NCI-H2171 (cell line): ENCODE measurements at places on chromosomes 3 and 15.

- DNase-seq: no peak
Measured at GRCh38 chr15:66827039-66827697, 125.1 kb downstream of the SMAD6 start.

- no peak for DNase-seq
Measured at GRCh38 chr3:27079427-27080257, 289.5 kb downstream of the NEK10 start.

GRCh38 chr15:69469467-69470201 lies 17.0 kb downstream of the RPLP1 start:
- DNase-seq: no peak

DNA sequence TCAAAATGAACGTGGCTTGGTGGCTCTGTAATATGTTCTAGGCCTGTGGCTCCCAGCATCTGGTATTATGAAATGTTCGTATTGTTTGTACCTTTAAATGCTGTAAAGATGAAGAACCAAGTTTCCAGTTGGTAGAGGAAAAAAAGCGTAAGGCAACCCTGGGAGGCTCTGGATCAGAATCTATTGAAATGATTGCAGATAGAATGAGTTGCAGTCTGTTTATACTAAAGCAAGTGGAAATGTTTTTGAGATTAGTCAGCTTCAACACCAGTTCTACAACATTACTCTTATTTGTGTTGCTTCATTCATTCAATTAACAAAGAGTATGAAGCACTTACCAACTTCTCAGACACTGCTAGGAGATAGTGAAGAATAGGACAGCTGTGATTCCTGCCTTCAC lies 5.3 kb downstream of the ARL6IP5 start:
- DNase-seq: no peak

DNA sequence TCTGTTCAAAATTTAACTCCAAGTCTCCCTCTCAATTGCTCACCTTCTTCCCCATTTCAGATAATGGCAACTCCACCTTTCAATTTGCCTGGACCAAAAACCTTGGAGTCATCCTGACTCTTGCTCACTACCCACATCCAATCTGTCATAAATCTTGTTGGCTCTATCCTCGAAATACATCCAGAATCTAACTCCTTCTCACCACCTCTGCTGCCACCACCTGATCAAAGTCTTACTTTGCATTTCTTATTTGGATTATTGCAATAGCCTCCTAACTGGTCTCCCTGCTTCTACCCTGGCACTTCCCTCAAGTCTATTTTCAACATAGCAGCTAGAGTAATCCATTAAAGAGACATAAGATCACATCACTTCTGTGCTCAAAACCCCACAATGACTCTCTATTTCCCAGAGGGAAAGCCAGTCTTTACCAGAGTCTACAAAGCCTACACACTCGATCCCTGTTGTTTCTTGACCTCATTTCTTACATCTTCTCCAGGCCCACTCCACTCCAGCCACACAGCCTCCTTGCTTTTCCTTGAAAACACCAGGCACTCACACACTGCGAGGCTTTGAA lies 86.6 kb downstream of the GPR156 start:
- no peak for DNase-seq

DNA sequence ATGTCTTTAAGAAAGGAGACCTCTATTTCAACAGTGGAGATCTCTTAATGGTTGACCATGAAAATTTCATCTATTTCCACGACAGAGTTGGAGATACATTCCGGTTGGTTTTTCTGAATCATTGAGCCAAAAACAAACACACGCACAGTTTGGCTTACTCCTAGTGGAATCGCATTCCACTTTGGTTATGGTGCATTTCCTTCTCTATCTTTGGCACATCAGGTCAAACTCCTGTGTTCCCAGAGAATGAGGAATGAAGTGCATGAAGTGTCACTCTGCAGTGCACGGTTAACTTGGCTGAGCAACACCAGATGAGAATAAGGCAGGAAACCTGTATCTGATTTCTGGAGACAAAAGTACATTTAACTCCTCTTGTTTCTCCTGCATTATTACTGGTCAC lies 38.5 kb downstream of the HDC start:
- DNase-seq: no peak

DNA sequence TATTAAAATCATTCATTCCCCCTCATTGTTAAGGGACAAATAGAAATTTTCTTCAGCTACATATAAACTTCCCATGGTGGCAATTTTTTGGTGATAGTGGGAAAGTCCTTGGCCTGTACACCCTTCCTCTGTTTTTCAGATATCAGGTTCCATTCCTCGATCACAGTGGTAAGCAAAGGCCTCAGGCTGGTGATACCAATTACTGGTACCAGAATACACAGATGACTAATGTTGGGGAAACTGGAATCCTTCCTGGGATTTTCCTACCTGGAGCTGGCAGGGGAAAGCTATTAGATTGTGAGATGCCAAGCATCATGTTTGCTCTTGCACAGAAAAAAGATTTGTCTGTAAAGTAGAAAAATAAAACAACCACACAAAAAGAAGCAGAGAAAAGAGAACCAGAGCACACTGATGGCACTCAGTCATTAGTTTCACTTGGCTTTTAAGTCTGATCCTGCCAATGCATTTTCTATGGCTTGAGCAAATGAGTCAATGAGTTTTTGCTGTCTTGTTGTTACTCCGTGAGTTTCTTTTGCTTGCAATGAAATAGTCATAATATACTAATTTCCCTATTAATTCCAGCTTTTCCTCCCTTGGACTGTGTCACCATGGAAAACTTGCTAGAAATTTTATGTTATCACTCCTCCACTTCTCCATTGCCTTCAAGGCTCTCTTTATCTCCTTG lies 795.0 kb downstream of the ROBO1 start:
- no peak for DNase-seq

DNA sequence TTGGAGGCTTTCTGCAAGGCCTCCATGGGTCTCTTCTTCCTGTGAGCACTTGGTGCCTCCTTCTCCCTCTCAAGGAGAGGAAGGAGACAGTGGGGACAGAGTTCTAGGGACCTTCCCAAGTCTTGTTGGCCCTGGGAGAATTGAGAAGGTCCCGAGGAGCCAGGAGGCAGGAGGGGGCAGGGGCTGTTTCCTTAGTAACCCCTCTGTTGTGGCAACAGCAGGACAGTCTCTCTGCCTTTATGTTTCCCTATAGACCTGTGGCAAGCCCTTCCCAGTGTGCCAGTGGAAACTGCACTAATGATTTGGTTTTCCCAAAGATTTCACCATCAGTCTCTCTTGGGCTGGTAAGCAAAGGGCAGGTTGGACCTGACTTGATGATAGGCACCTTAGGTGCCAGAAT lies 87.8 kb upstream of the GALNT15 start:
- DNase-seq: no peak

DNA sequence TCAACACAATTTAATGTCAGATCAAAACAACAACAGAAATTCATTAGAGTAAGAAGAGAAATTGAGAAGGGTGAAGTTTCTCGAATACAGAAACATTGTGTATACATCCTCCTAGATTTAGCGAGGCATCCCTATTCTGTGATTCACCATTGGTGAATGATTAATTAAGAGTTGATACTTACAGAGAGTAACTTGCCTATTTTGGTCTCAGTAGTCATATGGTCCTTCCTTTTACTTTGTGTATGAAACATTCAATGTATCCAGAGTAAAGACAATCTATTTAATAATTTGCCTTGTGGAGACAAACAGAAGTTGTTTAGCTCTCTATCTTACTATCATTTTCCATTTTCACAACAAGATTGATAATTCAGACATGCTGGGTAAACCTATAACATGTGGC lies 432.0 kb downstream of the ZPLD1 start:
- DNase-seq: no peak

DNA sequence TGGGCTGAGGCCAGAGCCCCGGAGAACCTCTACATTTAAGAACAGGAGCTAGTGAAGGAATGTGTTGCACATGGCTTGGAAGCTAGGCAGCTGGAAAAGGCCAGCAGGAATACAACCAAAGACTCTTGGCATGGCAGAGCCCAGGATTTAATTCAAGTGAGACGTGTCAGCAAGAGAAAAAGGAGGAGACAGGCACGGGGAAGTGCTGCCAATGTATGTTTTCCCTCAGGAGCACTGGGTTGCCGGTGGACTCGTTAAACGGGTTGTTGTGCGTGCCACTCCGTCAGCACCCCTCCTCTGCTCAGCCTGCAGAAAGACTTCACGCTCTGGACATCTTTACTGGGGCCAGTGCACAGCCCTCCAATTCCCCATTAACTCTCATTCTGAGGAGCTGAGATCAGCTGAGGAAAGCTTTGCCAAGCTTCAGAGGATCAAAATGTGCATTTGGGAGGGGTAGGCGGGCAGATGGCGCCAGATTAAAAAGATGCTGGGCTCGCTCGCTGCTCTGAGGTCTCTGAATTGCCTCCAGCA lies 103.7 kb downstream of the PDZRN3 start:
- no peak for DNase-seq

DNA sequence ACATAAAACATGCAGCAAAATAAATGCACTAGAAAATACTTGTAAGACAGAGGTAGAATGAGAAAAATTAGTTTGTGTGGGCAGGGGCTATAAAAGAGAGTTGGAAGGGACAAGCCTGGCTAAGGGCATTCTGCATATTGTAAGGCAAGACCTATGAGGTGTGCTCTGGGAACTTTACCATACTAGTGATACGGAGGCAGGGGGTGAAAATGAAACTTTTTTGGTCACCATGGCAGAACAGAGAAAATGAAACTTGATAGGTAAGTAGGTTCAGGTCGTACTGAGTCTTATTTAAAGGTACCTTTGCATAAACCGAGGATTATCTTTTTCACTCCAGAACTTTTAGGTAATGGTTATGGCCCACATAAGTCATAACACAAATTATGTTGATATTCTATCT lies 74.7 kb upstream of the ACKR4 start:
- no peak for DNase-seq

DNA sequence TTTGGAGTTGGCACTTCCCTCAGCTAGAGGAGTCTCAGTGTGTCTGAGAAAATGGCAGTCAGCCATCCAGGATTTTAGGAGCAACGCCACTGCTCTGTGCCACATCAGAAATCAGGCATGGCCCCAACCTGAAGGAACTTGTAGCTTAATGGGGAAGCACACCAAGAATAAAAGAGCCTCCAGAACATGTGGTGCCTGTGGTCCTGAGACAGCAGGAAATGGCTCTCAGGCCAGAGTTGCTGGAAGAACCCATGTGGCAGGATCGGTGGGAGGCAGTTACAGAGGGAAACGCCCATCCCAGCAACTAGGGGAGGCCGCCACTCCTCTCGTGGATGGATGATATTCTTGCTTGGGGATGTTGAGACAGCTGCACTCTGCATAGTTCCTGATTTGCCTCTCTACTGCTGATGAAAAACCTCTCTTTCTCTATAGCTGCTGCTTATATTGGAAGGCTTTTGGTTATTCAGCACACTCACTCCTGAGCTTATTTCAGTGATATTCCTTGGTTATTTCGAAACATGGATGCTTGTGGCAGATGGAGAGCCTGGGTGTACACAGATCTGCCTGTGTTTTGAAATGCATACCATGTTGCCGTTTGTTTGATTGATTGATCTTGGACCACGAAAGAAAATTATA lies 52.4 kb downstream of the KLHL25 start:
- DNase-seq: peak; percentile 60

DNA sequence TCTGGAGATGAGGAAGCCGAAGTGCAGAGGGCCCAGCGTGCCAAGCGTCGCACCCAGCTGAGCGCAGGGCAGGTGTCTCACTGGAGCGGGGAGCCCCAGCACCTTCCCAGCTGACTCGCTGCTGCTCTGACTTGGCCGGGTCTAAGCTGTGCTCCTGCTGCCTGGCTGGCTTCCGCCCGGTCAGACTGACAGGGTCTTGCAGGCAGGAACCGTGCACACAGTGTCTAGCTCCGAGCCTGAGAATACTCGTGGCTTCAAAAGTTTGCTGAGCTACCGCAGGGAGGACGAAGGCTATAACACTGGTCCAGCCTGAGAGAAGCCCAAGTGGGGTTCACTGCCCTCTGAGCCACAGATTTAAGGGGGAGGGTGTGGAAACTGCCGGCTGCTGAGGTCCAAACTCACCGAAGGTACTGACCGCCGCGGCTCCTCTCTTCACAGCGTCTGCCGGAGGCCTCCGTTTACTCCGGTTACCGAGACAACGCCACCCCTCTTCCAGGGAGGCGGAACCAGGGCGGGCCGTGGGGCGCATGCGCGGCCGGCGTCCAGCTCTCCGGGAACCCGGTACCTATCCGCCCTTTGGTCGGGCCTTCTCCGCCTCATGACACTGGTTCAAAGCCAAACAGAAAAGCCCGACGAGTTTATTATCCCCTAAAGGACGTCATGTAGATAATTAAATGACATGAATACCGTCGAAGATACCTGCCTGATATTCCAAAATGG lies at the start of gene CFAP44:
CFAP44 (minus strand) TSS at position 443 of the 720 bp plus-strand sequence. CDS start 7,829 bp downstream, outside the sequence.
- peak; percentile 78 for DNase-seq

GRCh38 chr3:157120071-157120892 lies 39.7 kb downstream of the CCNL1 start:
- no peak for DNase-seq

DNA sequence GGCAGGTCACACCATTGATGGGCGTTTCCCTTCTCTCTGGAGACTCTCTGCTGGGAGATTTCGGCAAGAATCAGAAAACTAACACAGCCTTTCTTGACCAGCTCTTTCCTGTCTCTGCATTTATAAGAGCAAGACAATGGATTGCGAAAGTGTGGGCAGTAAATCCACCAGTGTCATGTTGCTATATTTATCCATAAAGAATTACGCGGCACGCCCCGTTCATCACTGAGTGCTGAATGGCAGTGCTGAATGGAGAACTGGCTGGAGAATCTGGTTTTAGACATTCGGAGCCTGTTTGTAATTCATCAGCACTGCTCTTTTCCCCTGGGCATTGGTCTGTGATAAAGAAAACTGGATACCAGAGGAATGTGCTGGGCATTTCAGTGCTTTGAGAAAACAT lies 2.0 kb upstream of the CEMIP start:
- no peak for DNase-seq

DNA sequence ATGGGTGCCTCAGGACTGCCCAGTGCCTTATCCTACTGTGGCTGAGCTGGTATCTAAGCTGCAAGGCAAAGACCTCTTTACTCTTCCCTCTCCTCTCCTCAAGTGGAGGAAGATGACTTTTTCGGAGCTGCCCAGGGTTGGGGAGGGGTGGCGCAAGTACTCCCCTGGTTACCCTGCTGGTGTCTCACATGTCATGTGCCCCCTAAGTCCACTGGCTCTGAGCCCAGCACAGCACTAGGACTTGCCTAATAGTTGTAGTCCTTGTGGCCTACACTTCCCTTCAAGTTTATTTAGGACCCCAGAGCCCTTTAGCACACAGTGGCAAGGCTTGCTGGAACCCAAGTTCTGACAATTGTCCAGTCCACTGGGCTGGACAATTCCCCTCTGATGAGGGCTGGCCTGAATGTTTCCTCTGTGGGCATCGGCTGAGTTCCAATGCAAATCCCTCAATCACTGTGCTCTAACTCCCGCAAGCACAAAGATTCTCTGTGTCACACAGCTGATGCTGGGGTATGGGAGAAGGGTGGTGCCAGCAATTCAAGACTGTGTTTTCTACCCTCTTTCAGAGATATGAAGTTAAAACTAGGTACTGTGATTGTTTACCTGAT lies 60.4 kb downstream of the UQCC5 start:
- no peak for DNase-seq
